ENCODE measurements at places on chromosomes 1 and 21.

DNA sequence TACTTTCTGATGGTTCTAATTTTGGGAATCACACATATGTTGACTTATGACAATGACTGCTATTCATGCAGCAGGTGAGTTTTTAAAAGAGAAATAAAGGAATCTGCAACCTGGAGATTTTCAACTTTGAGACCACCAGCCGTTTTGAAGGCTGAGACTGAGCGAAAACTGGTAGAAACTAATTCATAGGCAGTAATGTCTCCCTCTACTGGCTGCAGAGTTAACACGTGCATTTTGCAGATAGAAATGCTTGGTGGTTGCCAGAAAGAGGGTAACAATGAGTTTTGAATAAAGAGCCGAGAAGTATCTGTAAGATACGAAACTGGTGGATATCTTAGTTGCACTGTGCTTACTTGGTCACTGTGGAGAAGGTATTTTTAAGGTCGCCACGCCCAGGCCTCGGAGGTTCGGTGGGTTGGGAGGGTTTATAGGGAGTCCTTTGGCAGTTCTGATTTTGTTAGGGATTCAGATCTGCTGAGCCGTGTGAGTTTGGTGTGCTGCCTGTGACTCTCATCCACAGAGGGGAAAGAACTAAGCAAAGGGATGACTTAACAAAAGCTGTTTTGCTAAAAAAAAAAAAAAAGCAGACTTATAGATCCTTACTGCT is 83.0 kb downstream of the RYR2 start:
- no peak for DNase-seq
- H3K27ac ChIP-seq = no peak overlapping the region
- no peaks in the 10 kb centered on the region for H3K27me3 ChIP-seq
- no peaks in the 10 kb centered on the region for H3K4me1 ChIP-seq
- no peaks in the 10 kb centered on the region for H3K36me3 ChIP-seq
- H3K4me3 ChIP-seq = no peak overlapping the region

DNA sequence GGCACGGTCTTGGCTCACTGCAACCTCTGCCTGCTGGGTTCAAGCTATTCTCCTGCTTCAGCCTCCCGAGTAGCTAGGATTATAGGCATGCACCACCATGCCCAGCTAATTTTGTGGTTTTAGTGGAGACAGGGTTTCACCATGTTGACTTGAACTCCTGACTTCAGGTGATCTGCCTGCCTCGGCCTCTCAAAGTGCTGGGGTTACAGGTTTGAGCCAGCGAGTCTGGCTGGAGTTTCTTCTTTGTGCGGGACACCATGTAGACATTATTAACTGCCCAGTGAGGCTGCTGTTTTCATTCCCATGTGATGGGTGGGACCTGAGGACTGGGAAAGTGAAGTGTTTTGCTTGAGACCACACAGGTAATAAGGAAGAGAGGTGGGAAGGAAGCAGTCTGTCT is 23.3 kb downstream of the PLA2G5 start:
- peaks cover 18% of the 10 kb centered on the region for H3K27me3 ChIP-seq
- no peaks in the 10 kb centered on the region for H3K4me1 ChIP-seq
- H3K27ac ChIP-seq = no peak overlapping the region
- no peak overlapping the region for H3K4me3 ChIP-seq

- no peaks in the 10 kb centered on the region for H3K36me3 ChIP-seq
- H3K4me1 ChIP-seq = no peaks in the 10 kb centered on the region
- no peak for DNase-seq
- no peak overlapping the region for H3K27ac ChIP-seq
These were observed 9.7 kb downstream of the ALPL start for GRCh38 chr1:21518774-21519455.

- H3K27me3 ChIP-seq = no peaks in the 10 kb centered on the region
- H3K27ac ChIP-seq = no peak overlapping the region
- no peaks in the 10 kb centered on the region for H3K36me3 ChIP-seq
These were observed 69.2 kb upstream of the RGS2 start for GRCh38 chr1:192739476-192740184.

DNA sequence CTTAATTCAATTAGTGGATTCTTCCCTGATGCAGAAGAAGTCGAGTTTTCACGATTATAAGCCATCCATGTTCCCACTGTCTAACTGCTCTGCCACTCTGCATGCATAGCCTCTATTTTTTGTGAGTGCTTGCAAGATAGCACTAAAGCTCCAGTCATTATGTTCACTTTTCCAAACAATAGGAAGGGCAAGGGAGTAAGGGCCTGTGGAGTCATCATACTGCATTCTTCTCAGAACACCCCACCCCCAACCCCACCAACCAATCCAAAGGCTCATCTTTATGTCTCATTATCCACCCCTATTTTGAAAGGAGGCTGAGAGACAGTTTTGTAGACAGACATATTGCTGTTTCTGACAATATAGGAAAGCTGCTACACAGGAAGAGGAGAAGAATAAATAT is 471.7 kb upstream of the ADGRL2 start:
- H3K27ac ChIP-seq = no peak overlapping the region
- H3K4me3 ChIP-seq = no peak overlapping the region
- H3K36me3 ChIP-seq = no peaks in the 10 kb centered on the region
- H3K4me1 ChIP-seq = no peaks in the 10 kb centered on the region
- H3K27me3 ChIP-seq = no peaks in the 10 kb centered on the region

DNA sequence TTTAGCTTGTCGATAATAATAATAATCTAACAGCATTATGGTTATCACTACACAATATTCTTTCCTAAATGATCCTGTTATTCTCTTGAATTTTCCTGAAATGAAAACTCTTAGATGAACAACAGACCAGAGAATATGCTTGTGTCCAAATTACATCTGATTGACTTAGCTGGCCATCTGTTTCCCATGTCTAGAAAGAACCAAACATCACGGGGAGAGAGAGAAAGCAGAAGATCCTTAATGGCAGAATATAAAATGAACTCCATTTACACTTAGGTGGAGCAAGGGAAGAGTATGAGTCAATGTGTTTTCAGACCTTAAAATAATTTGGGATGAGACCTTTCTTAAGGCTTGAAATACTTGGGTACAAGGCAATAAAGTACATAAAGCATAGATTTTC is 162.2 kb downstream of the DSCAM start:
- no peak overlapping the region for H3K4me3 ChIP-seq
- no peaks in the 10 kb centered on the region for H3K27me3 ChIP-seq
- H3K4me1 ChIP-seq = no peaks in the 10 kb centered on the region
- no peak overlapping the region for H3K27ac ChIP-seq
- no peaks in the 10 kb centered on the region for H3K36me3 ChIP-seq

GRCh38 chr21:26449161-26449560 is 123.9 kb downstream of the CYYR1 start:
- no peak for DNase-seq
- no peaks in the 10 kb centered on the region for H3K27me3 ChIP-seq
- H3K4me1 ChIP-seq = no peaks in the 10 kb centered on the region
- no peak overlapping the region for H3K4me3 ChIP-seq

GRCh38 chr21:45264146-45264911 is 23.4 kb downstream of the POFUT2 start:
- H3K4me3 ChIP-seq = no peak overlapping the region
- H3K27me3 ChIP-seq = no peaks in the 10 kb centered on the region
- H3K36me3 ChIP-seq = peaks cover 30% of the 10 kb centered on the region
- no peak overlapping the region for H3K27ac ChIP-seq
- no peak for DNase-seq

- no peak for DNase-seq
- H3K4me1 ChIP-seq = no peaks in the 10 kb centered on the region
- no peaks in the 10 kb centered on the region for H3K27me3 ChIP-seq
These were observed 71.2 kb downstream of the GPR161 start for GRCh38 chr1:168065506-168065905.

GRCh38 chr1:65265651-65266351 is 43.5 kb upstream of the DNAJC6 start:
- peaks cover 10% of the 10 kb centered on the region for H3K4me1 ChIP-seq
- H3K27ac ChIP-seq = no peak overlapping the region
- H3K36me3 ChIP-seq = no peaks in the 10 kb centered on the region

- H3K27ac ChIP-seq = no peak overlapping the region
- no peaks in the 10 kb centered on the region for H3K4me1 ChIP-seq
- H3K4me3 ChIP-seq = no peak overlapping the region
- no peaks in the 10 kb centered on the region for H3K36me3 ChIP-seq
These were observed 187.3 kb downstream of the RYR2 start for GRCh38 chr1:237229333-237229732.

DNA sequence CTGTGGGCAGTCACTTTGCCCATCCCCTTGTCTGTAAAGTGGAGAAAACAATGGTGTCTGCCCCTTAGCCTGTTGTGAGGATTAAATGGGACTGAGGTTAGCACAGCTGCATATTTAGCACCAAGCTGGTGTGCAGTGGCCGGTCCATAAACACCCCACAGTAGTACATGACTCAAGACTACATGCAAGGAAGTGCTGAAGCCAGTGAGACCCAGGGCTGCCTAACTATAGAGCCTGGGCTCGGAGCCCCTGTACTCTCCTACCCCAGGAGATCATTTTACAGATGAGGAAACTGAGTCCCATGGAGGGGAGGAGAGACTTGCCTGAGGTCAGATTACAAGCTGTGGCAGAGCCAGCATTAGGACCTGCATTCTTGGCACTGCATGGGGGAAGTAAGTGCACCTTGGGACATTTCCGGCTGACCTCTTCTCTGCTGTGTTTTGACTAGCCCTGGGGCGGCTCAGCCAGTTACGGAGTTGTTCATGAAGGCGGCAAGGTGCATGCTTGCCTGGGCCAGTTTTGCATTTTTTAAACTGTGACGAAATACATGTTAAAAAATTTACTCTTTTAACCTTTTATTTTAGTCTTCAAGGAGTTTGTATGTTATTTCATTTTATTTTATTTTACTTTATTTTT is 3.2 kb downstream of the SERINC2 start:
- no peak overlapping the region for H3K27ac ChIP-seq
- no peak overlapping the region for H3K4me3 ChIP-seq
- H3K4me1 ChIP-seq = no peaks in the 10 kb centered on the region
- no peaks in the 10 kb centered on the region for H3K36me3 ChIP-seq

- H3K4me1 ChIP-seq = no peaks in the 10 kb centered on the region
- no peak overlapping the region for H3K27ac ChIP-seq
- no peak for DNase-seq
- H3K27me3 ChIP-seq = peaks cover 11% of the 10 kb centered on the region
These were observed 91.7 kb upstream of the CD34 start for GRCh38 chr1:208002672-208003071.

DNA sequence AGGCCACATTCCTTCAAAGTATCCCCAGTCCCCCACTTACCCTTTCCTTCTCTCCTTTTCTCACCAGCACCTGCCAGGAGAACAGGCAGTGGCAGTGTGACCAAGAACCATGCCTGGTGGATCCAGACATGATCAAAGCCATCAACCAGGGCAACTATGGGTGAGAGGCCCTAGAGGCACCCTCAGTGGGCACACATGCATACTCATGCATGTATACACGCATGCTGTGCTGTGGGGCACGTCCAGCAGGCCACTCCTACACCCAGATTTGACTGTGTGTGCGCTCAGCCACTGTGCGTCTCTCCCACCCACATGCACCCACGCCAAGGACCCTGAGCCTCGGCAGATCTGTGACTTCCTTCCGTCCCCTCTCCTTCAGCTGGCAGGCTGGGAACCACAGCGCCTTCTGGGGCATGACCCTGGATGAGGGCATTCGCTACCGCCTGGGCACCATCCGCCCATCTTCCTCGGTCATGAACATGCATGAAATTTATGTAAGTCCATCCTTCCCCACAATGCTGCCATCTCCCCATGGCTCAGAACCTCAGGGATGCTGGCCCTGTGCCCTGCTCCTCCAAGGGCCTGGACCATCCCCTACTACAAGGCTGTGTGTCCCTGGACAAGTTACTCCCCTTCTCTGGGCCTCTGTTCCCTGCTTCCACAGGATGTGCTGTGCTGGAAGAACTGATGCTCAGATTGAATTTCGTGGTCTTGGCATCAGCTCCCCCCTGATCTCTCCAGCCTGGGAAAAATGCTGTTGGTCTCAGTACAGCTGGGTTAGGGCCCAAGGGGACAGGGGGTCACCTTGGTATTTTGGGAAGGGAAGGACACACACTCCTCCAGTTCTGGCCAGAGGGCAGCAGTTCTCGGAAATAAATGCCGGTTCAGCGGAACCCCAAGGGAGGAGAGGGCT is 7.0 kb downstream of the TINAGL1 start:
- H3K27ac ChIP-seq = no peak overlapping the region
- no peak for DNase-seq
- H3K27me3 ChIP-seq = peaks cover 30% of the 10 kb centered on the region

DNA sequence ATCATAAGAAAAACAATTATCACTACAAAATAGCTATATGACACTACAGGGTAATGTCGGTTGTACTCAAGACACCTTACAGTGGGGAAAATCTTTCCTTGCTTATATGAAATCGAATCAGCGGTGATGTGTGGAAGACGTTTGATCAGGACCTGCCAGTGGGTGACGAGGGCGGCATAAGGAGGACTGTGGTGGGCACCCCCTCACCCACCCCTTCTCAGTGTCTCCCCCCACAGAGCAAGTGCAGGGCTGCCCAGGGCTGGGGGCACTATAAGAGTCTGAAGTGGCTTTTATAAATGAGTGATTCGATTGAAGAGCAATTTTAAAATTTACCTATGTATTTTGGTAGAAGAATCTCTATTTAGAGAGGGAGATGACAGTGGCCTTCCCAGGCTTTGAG is 35.8 kb downstream of the CRYAA start:
- H3K36me3 ChIP-seq = no peaks in the 10 kb centered on the region
- H3K4me3 ChIP-seq = no peak overlapping the region
- no peak overlapping the region for H3K27ac ChIP-seq

Data from T-cell (primary cell).